ENCODE measurements at places on chromosomes 13 and 19.
A peak's percentile ranks its signal among the peaks of the same experiment; 100 is the strongest.

DNA sequence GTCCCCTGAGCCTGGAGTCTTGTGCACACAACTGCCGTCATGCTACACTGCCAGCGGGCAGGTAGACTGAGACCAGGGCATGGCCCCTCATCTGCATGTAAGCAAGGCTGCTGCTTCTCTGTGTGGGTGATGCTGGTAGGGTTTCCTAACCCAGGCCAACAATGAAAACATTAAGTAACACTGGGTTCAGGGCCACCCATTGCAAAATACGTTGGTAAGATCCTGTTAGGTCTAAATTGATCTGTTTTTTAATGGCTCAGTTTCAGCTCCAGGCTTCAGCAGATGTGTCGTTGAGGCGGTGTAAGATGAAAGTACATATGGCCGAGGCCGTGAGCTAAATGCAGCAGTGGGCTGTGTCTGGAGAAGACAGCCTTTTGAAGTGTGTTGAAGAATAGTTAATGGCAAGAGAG, 383.4 kb downstream of the IRS2 start:
- no peak for DNase-seq

DNA sequence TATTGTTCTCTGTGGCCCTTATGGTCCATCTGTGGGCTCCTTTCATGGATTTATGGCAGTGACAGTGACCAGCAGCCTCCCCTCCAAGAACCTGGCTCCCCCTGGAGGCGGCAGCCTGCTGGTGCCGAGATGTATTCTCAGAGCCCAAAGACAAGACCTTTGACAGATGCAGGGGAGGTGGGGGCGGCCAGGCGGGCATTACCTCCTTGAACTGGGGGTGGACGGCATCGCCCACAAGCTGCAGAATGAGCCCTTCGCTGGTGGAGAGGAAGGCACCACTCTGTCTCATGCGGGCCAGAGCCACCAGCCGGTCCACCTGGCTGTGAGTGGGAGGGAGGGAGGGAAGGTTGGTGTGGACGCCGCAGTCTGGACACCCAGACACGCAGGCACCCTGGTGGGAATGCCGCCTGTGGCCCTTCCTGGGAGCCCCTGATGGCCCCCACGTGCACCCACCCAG, 6.6 kb downstream of the ISOC2 start:
- peak; percentile 38 for DNase-seq

DNA sequence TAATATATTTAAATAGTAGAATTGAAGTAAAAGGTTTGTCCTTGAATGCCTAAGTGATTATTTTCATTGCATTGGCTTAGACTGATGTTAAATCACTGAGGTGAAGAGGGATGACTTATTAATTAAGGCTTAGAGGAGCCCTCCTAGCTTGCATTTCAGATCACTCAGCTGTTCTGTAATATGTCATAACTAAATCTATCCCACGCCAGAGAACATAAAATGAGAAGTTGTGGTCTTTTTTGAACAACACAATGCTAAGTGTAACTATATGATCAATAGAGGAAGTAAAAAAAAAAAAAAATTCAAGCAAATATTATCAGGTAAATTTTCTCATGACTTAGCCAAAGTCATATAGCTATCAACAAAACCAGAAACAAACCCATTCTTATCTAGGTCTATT, 752.2 kb downstream of the GPC5 start:
- no peak for DNase-seq

DNA sequence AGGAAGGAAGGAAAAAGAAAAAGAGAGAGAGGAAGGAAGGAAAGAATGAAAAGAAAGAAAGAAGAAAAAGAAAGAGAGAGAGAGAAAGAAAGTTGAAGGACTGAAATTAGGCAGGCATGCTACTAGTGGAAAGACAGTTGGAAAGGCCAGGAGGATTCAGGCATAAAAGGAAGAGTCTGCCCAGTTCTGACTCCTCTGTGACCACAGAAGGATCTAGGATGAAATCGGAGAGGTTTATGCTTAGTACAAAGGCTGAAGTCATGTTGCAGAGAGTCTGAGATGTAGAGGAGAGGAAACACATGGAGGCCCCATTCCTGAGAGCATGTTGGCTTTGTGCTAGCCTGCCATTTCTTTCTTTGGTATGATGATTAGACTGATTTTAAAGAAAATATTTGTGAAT, 246.5 kb upstream of the ARGLU1 start:
- DNase-seq, result no peak

DNA sequence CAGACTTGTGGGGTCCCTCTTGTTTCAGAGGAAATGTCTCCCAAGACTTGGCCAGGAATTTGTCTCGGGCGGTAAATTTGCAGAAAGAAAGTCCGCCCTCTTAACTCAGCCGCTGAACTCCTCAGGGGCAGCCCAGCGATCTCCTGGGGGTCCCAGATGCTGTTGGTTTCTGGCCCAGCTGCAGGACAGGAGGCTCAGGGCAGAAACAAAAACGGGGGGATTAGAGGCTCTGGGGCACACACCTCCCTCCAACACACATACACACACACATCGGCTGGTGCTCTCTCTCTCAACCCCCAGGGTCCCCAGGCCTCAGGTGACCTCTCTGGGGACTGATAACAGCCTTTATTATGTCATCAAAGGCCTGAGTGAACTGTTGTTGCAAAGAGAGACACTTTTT, 7.1 kb downstream of the ARHGEF18 start:
- no peak for DNase-seq

DNA sequence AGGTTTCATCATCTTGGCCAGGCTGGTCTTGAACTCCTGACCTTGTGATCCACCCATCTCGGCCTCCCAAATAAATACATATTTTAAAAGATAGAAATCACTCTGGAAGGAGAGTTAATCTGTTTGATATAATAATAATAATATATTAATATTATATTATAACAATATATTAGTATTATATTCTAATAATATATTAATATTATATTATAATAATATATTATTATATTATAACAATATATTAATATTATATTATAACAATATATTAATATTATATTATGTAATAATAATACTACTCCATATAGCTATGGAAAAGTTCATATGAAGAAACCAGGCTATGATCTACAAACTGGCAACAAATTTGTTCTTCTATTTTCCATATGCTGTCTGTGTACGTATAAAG, 16.8 kb downstream of the HPN start:
- DNase-seq, result no peak

DNA sequence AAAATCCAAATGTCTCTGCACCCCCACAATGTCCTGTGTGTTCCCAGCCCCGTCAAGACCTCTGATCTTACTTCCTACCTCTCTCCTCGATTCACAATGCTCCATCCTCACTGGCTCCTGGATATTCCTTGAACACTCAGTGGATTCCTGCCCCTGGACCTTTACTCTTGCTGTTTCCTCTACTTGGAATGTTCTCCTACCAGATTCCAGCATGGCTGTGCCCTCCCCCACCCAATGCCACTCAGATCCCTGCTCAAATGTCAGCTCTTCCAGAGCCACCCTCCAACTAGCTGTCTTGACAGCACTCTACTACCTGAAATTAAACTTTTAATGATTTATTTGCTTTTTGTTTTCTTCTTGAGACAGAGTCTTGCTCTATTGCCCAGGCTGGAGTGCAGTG, 107.4 kb downstream of the KLF5 start:
- DNase-seq, result no peak

- no peak for DNase-seq
Measured at GRCh38 chr13:113933901-113934300, 40.0 kb downstream of the C13orf46 start.

DNA sequence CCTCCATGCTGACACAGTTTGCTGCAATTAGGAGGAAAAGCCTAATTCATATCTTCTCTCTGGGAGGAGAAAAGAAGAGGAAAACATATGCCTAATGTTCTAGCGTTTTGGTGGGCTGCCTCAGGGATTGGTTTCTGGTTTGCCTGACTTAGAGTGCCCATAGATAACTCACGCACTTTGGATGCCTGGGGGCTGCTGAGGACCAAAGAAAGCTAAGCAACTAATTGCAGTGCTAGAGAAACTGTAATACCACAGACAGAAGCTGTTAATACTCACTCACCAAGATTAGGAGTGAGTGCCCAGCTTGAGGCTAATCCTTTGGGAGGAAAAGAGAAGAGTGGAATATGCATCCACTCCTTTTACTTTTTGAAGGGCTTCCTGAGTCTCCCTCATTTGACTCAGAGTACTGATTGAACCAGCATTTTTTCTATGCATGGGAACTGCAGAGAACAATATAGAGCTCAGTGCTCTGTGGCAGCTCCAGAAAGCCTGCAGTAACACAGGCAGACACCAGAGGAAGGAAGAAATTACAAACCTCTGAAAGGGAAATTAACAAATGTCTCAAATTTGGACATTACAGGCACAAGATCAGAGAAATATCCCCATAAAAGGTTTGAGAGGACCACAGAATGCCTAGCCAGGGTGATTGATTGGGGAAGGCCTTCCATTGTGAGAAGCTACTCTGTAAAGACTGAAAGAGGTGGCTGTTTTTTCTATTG, 666.4 kb downstream of the OLFM4 start:
- no peak for DNase-seq

DNA sequence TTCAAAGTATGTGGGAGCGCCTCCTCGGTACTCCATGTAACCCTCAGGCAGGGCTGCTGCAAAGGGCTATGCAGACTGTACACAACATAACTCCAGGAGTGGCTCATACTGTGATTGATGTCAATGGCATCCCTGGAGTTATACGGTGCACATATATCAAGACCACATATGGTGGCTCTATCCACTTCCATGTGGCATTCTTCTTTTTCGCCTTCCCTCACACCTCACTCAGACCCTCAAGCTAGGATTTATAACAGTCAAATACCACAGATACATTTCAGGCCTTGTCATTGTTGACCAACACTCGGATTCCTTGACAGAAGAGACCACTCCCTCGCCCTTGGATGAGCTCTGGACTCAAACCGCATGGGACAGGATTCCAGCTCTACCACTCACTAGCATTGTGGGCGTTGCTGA, 11.3 kb upstream of the UBL3 start:
- no peak for DNase-seq

DNA sequence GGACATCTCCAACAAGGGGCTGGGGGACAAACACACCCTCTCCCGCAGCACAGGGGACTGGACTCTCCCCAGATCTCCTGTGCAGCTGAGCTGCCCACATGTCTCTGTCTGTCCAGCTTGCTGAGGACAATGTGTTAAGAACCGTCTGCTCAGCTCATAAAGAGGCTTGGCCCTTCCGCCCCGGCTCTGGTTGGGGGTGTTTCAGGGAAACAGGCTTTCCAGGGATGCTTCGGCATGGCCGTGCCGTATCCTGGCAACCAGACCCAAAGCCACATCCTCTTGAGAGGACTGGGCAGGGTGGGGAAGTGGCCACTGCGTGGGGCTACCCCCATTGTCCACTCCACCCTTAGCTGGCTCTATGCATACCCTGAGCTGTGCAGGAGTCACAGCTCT, 41.1 kb upstream of the CHST8 start:
- no peak for DNase-seq

DNA sequence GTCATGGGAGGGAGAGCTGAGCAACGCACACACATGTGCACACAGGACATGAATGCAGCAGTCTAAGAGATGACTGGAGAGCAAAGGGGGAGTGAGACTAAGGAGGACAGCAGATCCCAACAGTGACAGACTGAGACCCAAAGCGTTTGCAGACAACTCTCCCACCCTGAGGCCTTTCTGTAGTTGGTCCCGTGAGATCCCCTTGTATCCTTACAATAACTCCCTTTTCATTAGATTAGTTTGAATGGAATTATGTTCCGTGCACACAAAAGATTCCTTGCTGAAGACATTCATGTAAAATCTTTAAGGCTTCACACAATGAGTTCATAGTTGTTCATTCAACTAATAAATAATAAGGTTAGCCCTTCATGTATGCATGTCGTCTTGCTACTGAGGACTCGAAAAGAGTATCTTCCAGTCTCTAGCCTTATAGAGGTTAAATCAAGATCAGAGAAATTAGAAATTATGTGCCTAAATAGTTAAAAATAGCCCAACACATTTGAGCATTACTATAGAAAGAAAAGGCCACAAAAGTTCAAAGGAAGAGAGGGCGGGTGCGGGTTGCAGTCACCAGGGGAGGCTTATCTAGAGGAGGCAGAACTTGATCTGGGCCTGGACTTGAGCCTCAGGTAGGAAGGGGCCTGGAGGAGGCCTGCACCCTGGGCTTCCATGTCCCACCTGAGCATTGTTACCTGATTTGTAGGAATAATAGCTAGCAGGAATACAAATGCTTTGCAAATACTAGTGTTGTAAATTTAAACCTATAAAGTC, 3.1 kb upstream of the GTF3A start:
- DNase-seq, result no peak

GRCh38 chr13:75935805-75936204, 299.7 kb downstream of the LMO7 start:
- no peak for DNase-seq

GRCh38 chr13:110436276-110436675, 125.2 kb downstream of the RAB20 start:
- no peak for DNase-seq

DNA sequence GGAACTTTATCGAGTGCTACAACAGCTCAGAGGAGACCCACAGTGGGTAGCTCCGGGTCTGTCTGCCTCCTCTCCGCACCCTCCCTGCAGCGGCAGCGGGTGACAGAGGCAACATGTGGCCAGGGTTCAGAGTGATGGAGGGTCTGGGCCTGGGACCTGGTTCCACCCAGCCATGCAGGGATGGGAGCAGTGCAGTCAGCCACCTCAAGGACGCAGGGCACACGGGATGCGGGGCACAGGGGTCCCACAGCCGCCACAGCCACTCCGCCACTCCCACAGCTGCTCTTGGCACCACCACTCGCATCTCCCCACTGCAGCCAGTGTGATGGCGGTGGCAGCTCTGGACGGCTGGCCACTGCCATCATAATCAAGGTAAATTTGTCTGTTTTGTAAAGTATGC, 892.9 kb downstream of the OLFM4 start:
- DNase-seq, result no peak

- no peak for DNase-seq
Measured at GRCh38 chr13:28012896-28013295, 24.4 kb upstream of the URAD start.

DNA sequence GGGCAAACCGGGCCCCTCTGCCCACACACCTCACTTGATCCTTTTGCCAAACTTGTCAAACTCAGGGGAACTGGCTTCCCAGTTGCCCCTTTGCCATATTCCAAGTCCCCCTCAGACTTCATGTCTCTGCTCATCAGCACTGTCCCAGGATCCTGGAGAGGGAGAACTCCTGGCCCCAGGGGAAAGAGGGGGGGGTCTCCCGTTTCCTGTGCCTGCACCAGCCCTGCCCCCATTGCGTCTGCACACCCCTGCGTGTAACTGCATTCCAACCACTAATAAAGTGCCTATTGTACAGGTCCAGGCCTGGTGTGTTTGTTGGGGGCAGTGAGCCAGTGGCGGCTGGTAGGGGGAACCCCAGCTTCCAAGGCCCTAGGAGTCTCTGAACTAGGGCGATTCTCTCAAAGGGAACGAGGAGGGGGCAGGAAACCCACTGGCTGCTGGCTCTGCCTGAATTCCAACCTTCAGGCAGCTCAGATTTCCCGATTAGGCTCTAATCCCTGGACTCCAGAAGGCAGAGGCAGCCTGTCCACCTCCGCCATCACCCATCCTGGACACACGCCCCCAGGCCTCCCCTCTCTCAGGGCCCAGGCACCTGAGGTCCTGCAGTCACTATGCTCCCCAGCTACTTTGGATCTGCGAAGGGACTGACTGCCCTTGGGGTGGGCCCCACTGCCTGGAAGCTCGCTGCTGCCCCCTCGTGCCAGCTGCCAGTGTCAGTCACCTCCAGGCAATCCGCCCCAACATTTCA, 9.7 kb upstream of the ILF3 start:
- peak; percentile 71 for DNase-seq
